ENCODE measurements at places on chromosomes 3 and 15. TPM values are rescaled to one million over a fixed set of nuclear protein-coding genes. Genes with fewer than 3 reads are reported as not detected.

DNA sequence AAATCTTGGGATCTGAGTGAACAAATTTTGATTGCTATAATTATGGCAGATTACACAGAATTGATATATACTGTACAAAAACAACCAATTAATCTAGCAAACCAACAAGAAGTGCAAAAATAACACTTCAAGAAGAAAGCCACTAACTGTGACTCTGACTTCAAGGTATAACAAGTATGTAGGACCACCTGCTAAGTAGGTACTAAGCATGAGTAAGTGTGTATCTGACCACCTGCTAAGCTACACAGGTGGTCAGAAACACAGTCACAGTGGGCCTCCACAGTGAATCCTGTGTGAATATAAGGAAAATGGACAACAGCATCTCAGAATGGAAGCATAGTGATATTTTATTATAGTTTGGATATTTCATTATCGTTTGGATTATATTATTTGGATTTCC lies 14.8 kb upstream of the PLSCR4 start:
- no peaks in the 10 kb centered on the region for H3K36me3 ChIP-seq
- H3K27ac ChIP-seq = no peak overlapping the region
- H3K4me1 ChIP-seq = no peaks in the 10 kb centered on the region
- H3K4me3 ChIP-seq = no peak overlapping the region

DNA sequence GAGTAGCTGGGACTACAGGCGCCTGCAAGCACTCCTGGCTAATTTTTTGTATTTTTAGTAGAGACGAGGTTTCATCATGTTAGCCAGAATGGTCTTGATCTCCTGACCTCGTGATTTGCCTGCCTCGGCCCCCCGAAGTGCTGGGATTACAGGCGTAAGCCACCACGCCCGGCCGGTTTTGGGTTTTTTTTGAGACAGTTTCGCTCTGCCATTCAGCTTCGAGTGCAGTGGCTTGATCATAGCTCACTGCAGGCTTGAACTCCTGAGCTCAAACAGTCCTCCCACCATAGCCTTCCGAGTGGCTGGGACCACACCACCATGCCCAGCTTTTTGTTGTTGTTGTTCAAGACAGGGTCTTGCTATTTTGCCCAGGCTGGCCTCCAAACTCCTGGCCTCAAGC lies 16.0 kb upstream of the SCAP start:
- no peak overlapping the region for H3K4me3 ChIP-seq
- no peaks in the 10 kb centered on the region for H3K4me1 ChIP-seq
- no peak overlapping the region for H3K27ac ChIP-seq
- H3K36me3 ChIP-seq = peaks cover 22% of the 10 kb centered on the region

GRCh38 chr3:24683090-24683489 lies 188.4 kb upstream of the THRB start:
- no peaks in the 10 kb centered on the region for H3K4me1 ChIP-seq
- H3K27ac ChIP-seq = no peak overlapping the region
- no peaks in the 10 kb centered on the region for H3K27me3 ChIP-seq
- DNase-seq = no peak
- H3K4me3 ChIP-seq = no peak overlapping the region
- no peaks in the 10 kb centered on the region for H3K36me3 ChIP-seq

DNA sequence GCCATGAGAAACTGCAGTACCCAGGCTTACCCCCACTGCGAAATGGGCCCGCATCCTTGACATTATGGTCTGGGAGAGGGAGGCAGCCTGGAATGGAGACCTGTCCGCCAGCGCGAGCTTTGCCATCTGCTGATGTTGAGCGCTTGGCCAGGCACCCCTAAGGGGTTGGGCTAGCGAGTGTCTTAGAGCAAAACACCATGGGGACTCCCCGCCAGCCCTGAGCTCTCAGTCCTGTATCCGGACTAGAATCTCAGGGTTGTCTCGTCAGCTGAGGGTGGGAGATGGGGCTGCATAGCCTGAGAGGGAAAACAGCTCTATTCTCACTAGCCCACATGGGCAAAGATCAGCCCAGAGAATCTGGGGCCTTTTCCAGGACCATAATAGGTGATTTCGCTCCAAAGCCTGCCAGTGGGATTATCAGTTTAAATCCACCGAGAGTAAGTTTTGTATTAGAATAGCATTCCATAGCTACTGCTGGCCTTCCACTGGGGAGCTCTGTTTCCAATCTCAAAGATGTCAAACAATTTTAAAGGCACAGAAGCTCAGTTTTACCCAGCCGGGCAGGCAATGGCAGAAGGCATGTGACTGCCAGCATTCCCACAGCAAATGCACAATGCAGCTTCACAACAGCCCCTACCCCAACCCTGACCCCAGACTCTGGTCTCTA lies 167.5 kb upstream of the TPM1 start:
- no peaks in the 10 kb centered on the region for H3K27me3 ChIP-seq
- no peak overlapping the region for H3K27ac ChIP-seq
- H3K36me3 ChIP-seq = no peaks in the 10 kb centered on the region
- H3K4me3 ChIP-seq = no peak overlapping the region
- peaks cover 5% of the 10 kb centered on the region for H3K4me1 ChIP-seq
- DNase-seq = no peak

DNA sequence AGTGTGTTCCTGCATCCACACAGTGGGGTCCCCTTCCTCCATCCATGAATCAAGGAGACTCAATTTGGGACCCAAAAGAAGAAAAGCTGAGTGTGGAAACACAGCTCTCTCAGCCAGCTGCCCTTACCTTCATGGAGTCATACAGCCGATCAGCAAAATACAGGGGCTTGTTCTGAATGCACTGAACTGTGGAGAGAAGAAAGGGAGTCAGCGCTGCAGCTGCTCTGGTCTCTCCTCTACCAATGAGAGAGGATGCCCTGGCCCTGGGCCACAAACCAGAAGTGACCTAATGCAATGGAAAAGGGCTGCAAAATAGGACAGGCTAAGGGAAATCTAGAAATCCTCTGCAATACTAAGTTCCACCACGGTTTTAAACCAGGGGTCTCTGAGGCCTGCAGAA lies 46.7 kb downstream of the ANXA2 start:
- DNase-seq = peak; percentile 70
- no peak overlapping the region for H3K27ac ChIP-seq
- no peak overlapping the region for H3K4me3 ChIP-seq
- no peaks in the 10 kb centered on the region for H3K27me3 ChIP-seq
- H3K4me1 ChIP-seq = peaks cover 14% of the 10 kb centered on the region

MYRIP gene
- 1.3 TPM for total RNA-seq
